ENCODE measurements at places on chromosomes 5 and 9.
A peak's percentile ranks its signal among the peaks of the same experiment; 100 is the strongest.

- DNase-seq = no peak
Measured at GRCh38 chr9:87541663-87542062, 44.0 kb downstream of the DAPK1 start.

DNA sequence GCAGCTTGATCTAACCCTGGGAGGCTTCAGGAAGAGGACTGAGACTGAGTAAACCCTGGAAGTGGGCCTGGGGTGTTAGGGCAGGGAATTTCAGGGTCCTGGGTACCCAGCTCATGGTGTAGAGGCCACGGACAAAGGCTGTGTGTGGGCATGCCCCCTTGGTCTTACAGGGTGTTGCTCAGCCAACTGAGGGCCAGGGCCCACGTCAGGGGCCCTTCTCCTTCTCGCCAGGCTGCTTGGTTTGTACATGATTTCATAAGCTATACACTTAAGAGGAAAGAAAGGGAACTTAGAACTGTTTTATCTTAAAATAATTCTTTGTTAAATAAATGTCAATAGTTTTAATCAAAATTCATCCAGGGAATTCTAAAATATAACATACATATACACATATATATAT, 95.4 kb downstream of the TLE4 start:
- DNase-seq = no peak

- no peak for DNase-seq
Measured at GRCh38 chr9:33104401-33104800, 27.9 kb upstream of the SMU1 start.

- no peak for DNase-seq
Measured at GRCh38 chr9:111914749-111915424, 18.3 kb downstream of the UGCG start.

- peak; percentile 20 for DNase-seq
Measured at GRCh38 chr5:109589986-109590385, 99.7 kb upstream of the MAN2A1 start.

GRCh38 chr9:136151214-136151804, 32.6 kb upstream of the TMEM250 start:
- no peak for DNase-seq

GRCh38 chr5:165014439-165014838, 1509.0 kb downstream of the MAT2B start:
- no peak for DNase-seq

DNA sequence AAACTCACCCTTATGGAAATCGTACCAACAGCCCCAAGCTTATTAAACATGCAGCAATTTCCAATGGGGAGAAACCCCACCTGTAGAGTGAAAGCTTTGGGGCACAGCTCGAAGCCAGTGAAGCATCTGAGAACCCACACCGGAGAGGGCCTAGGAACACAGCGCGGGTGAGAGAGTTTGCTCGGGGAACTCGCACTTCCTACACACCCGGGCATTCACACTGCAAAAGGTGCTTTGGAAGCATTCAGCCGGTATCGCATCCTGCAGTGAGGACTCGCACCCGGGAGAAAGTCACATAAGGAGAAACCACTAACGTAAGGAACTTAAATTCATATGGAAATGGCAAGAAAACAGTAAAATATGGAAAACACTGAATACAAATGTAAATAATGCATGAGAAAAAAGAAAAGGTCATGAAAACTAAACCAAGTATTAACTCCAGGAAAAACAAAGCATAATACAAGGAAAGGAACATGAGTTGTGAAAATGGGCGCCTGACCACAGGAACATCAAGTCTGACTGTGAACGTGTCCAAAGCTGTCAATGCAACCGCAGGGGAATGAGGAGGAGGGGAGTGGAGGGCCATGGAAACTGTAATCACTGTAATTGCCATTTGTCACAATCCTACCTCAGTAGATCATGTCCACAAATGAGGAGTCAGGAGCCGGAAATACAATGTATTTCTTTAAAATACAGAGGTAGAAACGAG, 28.7 kb downstream of the CAMSAP1 start:
- DNase-seq = no peak

GRCh38 chr5:66410122-66410521, 186.1 kb upstream of the MAST4 start:
- no peak for DNase-seq

GRCh38 chr5:157308836-157309465, 43.0 kb downstream of the CYFIP2 start:
- no peak for DNase-seq

- DNase-seq = no peak
Measured at GRCh38 chr5:77990020-77990419, 213.9 kb upstream of the TBCA start.

GRCh38 chr9:89483592-89484474, 14.1 kb downstream of the SEMA4D start:
- peak; percentile 31 for DNase-seq

GRCh38 chr9:113183956-113184488, 33.2 kb downstream of the SLC31A2 start:
- DNase-seq = no peak

DNA sequence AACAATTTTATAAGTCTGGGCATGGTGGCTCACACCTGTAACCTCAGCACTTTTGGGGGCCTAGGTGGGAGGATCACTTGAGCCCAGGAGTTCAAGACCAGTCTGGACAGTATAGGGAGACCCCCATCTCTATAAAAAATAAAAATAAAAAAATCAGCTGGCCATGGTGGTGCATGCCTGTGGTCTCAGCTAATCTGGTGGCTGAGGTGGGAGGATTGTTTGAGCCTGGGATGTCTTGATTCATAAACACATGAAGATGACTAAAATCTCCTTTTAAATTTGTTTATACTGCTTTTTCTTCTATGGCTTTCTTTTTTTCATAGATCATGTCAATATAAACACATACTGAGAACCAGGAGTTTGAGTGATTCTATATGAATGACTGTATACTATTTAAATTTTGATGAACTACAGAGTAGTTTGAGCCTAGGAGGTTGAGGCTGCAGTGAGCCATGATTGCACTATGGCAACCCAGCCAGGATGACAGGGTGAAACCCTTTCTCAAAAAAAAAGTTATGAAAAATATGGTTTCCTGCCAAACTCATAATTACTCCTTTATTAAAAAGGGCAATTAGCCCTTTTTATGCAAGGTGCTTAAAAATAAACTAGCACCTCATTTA, 14.2 kb downstream of the RIC1 start:
- DNase-seq = no peak

GRCh38 chr5:81239613-81240012, 6.5 kb downstream of the CKMT2 start:
- no peak for DNase-seq

- DNase-seq = no peak
Measured at GRCh38 chr5:103174147-103174546, 54.0 kb downstream of the PPIP5K2 start.

DNA sequence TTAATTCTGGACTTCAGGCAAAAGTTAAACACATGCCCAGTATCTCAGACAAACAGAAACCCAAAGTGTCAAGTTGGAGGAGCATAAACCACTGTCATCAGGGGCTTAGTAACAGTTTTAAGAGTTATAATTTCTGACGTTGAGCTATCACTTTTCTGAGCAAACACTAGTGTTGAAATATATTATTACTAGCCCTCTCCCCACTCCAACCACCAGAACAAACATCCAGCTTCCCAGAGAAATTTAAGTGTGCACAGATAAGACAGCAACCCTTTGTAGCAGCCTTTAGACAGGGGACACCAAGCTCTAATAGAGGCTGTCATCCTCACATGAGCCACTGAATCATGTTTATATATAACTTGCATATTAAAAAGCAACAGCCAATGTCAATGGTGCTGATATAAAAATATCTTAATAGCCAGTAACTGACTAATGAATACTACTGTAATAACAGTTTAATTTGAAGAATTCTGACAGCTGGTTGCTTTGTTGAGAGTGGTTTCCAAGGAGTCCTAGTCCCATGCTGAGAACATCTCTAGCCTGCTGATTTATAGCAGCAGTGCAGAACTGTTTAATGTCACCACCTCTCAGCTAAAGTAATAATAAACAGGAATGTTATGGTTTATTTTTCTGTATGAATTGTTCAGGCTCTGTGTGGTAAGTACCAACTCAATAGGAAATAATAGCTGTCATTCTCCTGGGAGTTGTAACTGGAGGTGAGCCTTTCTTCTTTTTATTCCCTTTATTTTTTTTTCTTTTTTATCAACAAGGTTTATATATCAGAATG, 528.7 kb upstream of the ZNF608 start:
- no peak for DNase-seq

DNA sequence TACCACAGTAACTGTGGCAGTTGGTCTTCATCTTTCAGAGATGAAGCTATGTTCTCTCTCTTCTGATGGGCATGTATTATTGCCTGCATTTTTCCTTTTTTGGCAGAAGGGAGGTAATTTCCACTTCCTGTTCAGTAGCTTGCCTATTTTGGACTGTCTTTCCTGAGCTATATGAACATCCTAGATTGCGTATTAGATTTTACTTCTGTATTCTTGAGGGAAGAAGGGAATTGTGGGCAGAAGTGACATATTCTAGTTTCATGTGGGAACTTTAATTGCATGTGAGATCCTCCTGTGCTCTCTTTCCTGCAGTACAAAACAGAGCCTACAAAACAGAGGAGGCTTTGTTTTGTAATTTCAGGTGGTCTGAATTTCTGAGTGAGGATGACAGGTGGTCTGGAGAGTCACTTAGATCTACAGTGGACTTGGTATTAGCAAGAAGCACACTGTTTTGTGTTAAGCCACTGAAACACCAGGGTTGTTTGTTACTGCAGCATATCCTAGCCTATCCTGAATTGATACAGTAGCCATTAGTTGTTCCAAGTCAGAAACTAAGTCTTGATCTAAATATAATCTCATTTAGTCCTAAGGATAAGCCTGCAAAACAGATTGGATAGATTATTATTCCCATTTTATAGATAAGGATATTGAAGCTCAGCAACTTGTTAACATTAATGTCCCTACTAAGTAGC, 68.1 kb downstream of the AOPEP start:
- no peak for DNase-seq

All from bone marrow (tissue), 2 donors.